ENCODE measurements at places on chromosomes 3 and 15.

- peak; percentile 77 for DNase-seq
These were observed 2.8 kb downstream of the HEMK1 start for GRCh38 chr3:50572158-50572557.

DNA sequence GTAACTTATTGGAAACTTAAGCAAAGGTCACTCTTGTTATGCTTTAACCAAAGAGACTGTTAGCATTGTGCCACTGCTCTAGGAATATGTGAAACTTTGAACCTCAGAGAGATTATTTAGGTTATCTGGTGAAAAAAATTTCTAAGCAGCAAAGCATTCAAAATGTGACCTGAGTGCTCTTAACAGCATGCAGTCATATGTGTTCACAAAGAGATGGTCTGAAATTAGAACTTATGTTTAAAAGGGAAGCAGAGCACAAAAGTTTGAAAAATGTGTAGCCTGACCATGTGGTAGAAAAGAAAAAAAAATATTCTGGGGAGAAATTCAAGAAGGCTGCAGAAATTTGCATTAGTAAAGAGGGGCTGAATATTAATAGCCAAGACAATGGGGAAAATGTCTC is 420.2 kb upstream of the CADM2 start:
- no peak for DNase-seq

DNA sequence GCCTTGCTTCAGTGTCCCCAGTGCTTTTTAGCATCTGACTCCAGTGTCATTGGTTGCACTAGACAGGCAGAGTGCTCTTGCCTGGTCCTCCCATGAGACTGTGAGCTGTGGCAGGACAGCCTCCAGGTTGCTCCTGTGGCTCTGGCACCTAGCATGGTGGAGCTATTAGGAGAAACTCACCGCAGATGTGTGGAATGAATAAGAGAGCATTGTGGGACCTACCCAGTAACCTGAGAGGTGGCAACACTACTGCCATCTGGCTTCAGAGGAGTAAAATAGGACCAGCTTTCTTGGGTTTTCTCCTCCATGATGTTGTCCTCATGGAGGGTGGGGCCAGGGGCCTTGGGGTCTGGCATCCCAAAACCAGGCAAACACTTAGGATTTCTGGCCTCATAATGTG is 183.6 kb downstream of the EPHB1 start:
- DNase-seq, result no peak

DNA sequence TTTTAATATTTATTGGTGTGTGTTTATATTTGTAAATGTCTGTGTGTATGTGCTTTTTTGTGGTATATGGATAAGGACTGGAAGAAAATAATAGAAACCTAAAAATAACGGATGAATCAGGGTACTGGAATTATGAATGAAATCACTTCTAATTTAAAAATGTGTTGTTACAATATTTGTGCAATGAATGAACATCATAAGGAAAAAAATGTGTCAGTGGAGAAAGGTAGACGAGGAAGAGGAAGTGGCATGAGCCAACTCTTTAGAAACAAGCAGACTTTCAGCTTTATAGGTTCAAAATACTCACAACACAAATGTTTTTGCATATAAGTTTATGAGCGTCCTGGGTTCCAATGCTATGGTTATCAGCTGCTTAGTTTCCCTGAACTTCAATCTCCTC is 59.4 kb downstream of the SOX2 start:
- no peak for DNase-seq
